ENCODE measurements at places on chromosomes 3 and 15.

DNA sequence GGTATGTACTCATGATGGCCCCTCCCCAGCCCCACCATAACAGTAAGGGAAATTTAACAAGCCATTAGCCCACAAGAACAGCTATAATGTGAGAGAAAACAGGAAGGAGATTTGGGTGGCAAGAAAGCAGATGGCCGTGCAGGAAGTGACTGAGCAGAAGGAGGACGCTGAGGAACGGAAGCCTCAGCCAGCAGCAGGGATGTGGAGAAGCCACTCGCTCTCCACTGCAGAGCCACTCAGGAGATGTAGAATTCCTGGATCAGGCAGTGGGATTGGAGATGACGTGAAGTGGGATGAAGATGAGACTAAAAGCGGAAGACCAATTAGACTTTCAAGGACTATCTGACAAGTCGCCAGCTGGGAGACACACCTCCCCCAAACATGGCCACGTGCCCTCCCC is 31.2 kb downstream of the PRR23E start:
- no peak for DNase-seq

- no peak for DNase-seq
These were observed 2.4 kb downstream of the PLXNA1 start for GRCh38 chr3:126985132-126985985.

GRCh38 chr3:87088993-87089841 is 98.3 kb upstream of the VGLL3 start:
- DNase-seq: no peak

DNA sequence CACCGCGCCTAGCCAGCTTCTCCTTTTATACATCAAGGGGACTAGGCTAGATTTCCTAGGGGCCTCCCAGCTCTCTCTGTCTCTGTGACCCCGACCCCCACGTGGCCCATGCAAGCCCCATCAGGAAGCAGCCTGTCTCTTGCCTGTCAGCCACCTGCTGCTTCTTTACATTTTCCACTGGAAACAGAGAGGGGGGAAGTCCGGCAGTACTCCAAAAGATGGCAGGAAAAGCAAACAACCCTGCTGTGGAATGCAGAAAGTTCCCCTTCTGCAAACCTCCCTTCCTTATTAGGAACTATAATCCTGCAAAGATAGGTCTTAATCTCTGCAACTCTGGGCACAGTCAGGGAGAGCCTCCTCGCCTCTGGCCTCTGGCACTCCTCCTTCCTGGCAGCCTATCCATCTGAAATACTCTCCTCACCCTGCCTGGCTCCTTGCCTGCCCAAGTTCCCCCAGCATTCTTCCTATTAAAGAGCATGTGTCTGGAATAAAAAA is 47.4 kb upstream of the HACD2 start:
- no peak for DNase-seq

GRCh38 chr15:64985366-64986033 is 4.2 kb downstream of the SPG21 start:
- no peak for DNase-seq

GRCh38 chr3:66659056-66659455 is 158.2 kb upstream of the LRIG1 start:
- DNase-seq: no peak

- DNase-seq: no peak
These were observed 52.6 kb downstream of the LRRC28 start for GRCh38 chr15:99303907-99304306.

GRCh38 chr3:15610082-15610759 is 8.7 kb downstream of the BTD start:
- DNase-seq: no peak

DNA sequence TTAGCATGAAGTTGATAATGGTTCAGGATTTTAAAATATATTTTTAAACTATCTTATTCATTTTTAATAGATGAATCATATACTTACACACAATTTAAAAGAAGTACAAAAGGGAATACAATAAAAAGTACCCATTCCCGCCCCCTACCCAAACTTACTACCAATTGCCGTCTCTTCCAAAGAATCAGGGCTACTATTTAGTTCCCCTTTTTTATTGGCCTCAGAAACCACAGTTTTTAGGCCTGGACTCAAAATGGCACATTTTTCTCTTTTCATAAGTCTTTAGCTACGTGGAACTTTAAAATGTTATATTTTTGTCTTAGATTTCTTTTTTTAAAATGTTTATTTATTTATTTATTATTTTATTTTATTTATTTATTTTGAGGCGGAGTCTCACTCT is 18.0 kb downstream of the LRRK1 start:
- DNase-seq: no peak

DNA sequence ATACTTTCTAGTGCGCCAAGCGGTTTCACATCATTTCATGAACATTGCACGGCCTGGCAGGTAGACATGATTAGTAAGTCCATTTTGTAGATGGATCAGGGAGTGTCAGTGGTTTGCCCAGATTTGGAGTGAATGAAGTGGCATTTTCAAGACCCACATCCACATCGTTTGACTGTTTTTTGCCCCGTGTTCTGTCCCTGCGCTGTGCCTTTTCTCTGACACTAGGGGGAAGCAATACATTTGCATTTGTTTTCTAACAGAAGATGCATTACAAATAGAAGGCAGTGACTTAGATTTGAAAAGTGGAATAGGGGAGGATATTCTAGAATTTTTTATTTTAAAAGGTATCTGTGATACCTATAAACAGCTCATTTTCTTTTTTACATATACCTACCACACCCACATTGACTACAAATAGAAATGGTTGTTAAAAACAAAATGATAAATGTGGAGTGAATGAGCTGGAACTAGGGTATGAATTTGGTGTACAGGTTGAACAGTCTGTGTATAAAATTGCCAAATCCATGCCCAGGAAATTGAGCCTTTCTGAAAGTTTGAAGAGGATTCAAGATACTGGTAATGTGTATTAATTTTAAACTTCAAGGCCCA is 98.0 kb downstream of the USP13 start:
- DNase-seq: no peak
